ENCODE measurements at places on chromosomes 12 and 14. TPM values are rescaled to one million over a fixed set of nuclear protein-coding genes. Genes with fewer than 3 reads are reported as not detected.

FSCB gene
- not detected for polyA plus RNA-seq

CLECL1 gene
- 7.5 TPM for polyA plus RNA-seq

LRCOL1 gene
- not detected for polyA plus RNA-seq

GALNT8 gene
- polyA plus RNA-seq: 3.4 TPM

ACSS3 gene
- polyA plus RNA-seq: not detected

C12orf60 gene
- polyA plus RNA-seq: 2.0 TPM

GYS2 gene
- polyA plus RNA-seq: not detected

KERA gene
- not detected for polyA plus RNA-seq

METTL3 gene
- 20.1 TPM for polyA plus RNA-seq

LRP10 gene
- 92.0 TPM for polyA plus RNA-seq

HOXC12 gene
- polyA plus RNA-seq: not detected

UNC79 gene
- polyA plus RNA-seq: not detected

ARHGDIB gene
- polyA plus RNA-seq: 2,962 TPM

PRR4 gene
- 0.83 TPM for polyA plus RNA-seq

LRP1-AS gene
- not detected for polyA plus RNA-seq

FAM181A gene
- not detected for polyA plus RNA-seq

IFNG-AS1 gene
- 11.3 TPM for polyA plus RNA-seq

SRSF9 gene
- 235 TPM for polyA plus RNA-seq

ISCA2 gene
- 61.7 TPM for polyA plus RNA-seq

TAS2R43 gene
- polyA plus RNA-seq: not detected

TAS2R31 gene
- polyA plus RNA-seq: not detected

EPYC gene
- not detected for polyA plus RNA-seq

APOLD1 gene
- polyA plus RNA-seq: 1.1 TPM

ASB2 gene
- polyA plus RNA-seq: 0.87 TPM

PLEKHG7 gene
- 0.16 TPM for polyA plus RNA-seq

SMCO2 gene
- not detected for polyA plus RNA-seq

SIX6 gene
- not detected for polyA plus RNA-seq

KLHL33 gene
- not detected for polyA plus RNA-seq

SERPINA12 gene
- polyA plus RNA-seq: not detected

ZFHX2 gene
- polyA plus RNA-seq: not detected

MYH6 gene
- polyA plus RNA-seq: not detected

DAO gene
- not detected for polyA plus RNA-seq

C12orf56 gene
- not detected for polyA plus RNA-seq

NUAK1 gene
- polyA plus RNA-seq: not detected

TMEM121 gene
- polyA plus RNA-seq: 6.6 TPM

TMEM132C gene
- not detected for polyA plus RNA-seq

CAPRIN2 gene
- polyA plus RNA-seq: 8.7 TPM

NEDD8 gene
- polyA plus RNA-seq: 425 TPM

STAT2 gene
- polyA plus RNA-seq: 74.4 TPM

FOXN4 gene
- polyA plus RNA-seq: not detected

KCNK13 gene
- not detected for polyA plus RNA-seq

LBHD2 gene
- polyA plus RNA-seq: not detected

MGAT4C gene
- not detected for polyA plus RNA-seq

NELL2 gene
- polyA plus RNA-seq: 92.8 TPM

FGF6 gene
- not detected for polyA plus RNA-seq

PMEL gene
- polyA plus RNA-seq: not detected

KSR2 gene
- polyA plus RNA-seq: 0.03 TPM

MED6 gene
- polyA plus RNA-seq: 38.4 TPM

BDKRB2 gene
- not detected for polyA plus RNA-seq

SPTB gene
- 0.37 TPM for polyA plus RNA-seq

RILPL1 gene
- not detected for polyA plus RNA-seq

BICDL1 gene
- 3.0 TPM for polyA plus RNA-seq

Data from CD4-positive, alpha-beta memory T cell (primary cell).